ENCODE measurements at places on chromosomes 5 and 9.

DNA sequence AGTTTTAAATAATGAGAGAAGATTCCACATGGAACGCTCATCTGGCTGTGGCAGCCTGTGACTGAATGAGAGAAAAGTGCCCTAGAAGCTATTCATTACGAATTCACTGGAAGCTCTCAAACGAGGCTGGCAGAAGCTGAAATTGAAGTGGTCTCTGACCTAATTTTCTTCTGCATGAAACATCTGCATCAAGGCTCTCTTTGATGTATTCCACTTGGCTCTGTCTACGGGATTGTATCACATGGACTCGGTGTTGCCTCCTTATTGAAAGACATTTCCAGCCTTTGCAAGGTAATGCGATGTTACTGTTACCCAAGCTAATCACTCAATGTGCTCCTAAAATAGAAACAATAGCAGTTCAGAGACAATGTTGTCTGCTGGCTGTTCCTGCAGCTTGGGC, 246.9 kb upstream of the ZNF462 start:
- DNase-seq, result no peak
- no peak overlapping the region for H3K4me3 ChIP-seq
- H3K27me3 ChIP-seq, result no peaks in the 10 kb centered on the region
- H3K4me1 ChIP-seq, result no peaks in the 10 kb centered on the region

DNA sequence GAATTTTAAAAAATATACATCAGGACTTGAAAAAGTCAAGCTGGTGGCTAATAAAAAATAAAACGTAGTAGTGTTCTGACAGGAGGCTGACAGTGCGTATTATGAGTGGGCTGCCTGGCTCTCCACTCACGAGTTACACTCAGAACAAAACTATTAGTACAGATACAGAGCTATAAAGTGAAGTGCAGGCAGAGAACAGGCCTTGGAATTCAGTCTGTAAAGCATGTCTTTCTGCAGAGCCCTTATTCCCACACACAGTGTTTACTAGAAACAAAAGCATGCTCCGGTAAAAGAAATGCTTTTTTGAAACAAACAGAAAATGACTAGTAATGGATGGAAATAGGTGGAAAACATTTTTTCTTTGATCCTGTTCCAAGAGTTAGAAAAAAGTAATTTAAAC, 334.7 kb downstream of the DIRAS2 start:
- no peak for DNase-seq
- no peaks in the 10 kb centered on the region for H3K4me1 ChIP-seq
- H3K4me3 ChIP-seq, result no peak overlapping the region
- no peak overlapping the region for H3K27ac ChIP-seq
- no peaks in the 10 kb centered on the region for H3K36me3 ChIP-seq

DNA sequence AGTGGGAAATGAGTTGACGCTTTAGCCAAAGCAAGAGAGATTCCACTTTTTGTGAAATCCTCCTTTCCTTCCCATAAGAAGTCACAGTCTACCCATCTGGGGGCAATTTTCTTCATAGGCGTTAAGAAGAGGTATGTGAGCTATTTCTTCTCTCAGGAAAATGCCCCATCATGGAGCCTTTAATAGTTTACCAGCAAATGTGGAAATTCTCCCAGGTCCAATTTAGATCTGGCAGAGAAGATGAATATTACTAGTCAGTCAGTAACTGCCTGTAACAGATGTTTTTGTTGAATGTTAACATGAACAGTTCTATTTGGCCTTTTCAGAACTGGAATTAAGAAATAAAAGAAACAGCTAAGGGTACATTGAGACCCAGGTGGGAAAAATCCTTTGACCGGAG, 156.4 kb upstream of the RFX3 start:
- no peaks in the 10 kb centered on the region for H3K4me1 ChIP-seq
- H3K27ac ChIP-seq, result no peak overlapping the region
- no peaks in the 10 kb centered on the region for H3K36me3 ChIP-seq
- no peak for DNase-seq
- no peaks in the 10 kb centered on the region for H3K27me3 ChIP-seq
- H3K4me3 ChIP-seq, result no peak overlapping the region

DNA sequence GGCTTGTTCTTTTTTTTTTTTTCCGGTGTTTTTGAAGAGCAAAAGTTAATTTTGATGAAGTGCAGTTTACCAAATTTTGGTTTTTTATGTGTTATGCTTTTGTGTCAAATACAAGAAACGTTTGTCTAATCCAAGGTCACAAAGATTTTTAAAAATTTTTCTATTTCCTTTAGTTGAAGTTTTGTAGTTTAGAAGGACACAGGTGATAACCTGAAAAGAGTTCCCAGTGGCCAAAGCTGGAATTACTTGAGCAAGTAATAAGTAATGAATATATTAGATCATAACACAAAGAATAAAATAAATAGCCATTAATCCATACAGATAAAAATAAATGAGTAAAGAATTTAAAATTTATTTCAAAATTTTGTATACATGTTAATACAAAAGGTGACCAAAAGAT, 71.5 kb downstream of the FCHO2 start:
- H3K4me1 ChIP-seq, result no peaks in the 10 kb centered on the region
- H3K27me3 ChIP-seq, result no peaks in the 10 kb centered on the region
- no peak overlapping the region for H3K27ac ChIP-seq
- no peak overlapping the region for H3K4me3 ChIP-seq
- H3K36me3 ChIP-seq, result no peaks in the 10 kb centered on the region
- no peak for DNase-seq

DNA sequence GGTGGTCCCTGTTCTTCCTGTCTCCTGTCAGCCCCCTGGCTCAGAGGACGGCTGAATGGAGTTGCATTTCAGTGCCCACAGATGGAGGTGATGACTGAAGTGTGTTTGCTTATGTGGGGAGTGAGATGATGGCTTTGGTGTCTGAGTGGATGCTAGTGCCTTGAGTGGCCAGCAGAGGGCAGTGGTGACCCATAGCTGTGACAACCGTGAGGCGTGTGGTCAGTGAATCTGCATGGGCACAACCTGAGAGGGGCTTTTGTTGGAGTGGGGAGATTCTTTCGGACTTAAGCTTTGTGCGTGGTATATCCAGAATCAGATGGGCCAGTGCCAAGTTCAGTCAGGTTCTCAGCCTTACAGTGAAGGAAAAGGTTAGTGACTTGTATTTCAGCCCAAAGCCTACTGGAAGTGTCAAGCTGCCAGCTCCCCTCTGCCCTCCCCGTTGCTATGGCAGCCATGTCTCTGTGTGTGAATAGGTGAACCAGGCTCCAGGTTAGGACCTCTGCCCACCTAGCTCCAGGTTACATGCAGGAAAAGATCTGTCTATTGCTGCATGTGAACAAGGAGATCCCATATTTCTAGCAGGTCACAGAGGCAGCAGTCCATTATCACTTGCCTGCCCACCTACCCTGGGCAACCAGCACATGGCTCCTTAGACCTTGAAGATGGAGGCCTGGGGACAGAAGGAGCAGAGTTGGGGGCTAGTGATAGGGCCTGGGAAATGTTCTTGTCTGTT, 14.7 kb upstream of the CXXC5 start:
- H3K27me3 ChIP-seq, result no peaks in the 10 kb centered on the region
- H3K27ac ChIP-seq, result peak overlapping the region; percentile 77
- peak; percentile 71 for DNase-seq
- H3K4me3 ChIP-seq, result no peak overlapping the region
- peaks cover 49% of the 10 kb centered on the region for H3K4me1 ChIP-seq

DNA sequence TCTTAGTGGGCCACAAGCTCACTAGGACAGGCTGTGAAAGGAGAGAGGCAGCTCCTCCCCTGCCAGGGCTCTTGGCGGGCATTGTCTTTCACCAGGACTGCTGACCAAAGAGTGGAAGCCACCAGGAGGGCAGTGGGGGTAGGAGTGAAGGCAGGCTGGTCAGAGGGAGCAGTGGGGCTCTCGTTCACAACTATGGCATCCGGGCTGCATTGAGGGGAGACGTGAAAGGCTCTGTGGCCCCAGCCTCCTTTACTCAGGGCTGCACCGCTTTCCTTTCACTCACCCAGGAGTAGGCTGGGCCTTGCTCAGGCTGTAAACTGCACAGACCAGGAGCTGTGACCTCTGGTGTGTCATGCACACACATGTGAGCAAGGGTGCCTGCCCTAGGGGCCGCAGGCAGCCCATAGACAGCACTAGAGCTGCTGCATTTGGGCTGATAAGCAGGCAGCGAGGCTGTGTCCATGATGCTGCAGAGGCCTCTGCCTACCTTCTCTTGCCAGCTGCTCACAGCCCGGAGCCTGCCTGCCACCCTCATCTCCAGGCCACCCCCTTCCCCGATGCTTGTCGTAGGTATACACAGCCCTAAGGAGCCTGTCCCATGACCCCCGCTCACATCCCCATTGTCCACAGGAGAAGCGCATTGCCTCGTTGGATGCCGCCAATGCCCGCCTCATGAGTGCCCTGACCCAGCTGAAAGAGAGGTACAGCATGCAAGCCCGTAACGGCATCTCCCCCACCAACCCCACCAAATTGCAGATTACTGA, 130.4 kb downstream of the DAB2IP start:
- peaks cover 11% of the 10 kb centered on the region for H3K27me3 ChIP-seq
- no peak for DNase-seq
- H3K36me3 ChIP-seq, result no peaks in the 10 kb centered on the region
- no peak overlapping the region for H3K27ac ChIP-seq
- H3K4me1 ChIP-seq, result no peaks in the 10 kb centered on the region
- no peak overlapping the region for H3K4me3 ChIP-seq

Data from naive B cell (primary cell).